NT2/D1 (cell line): ENCODE measurements at places on chromosomes 2 and 18.

DNA sequence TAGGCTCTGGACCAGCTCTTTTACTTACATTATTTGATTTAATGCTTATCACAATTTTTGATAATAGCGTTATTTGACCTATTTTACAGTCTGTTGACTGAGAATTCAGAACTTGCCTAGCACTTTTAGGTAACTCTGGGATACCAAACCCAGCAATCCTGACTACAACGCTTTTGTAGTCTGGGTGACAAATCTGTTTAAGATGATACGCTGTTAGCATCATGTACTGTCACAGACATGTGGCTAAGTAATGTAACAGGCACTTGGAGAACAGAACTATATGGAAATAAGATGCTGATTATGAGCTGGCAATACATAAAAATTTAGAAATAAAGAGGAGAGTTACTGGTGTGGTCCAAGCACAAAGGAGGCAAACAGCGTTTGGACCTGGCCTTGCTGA, 130.6 kb downstream of the RBMS1 start:
- no peak for DNase-seq

DNA sequence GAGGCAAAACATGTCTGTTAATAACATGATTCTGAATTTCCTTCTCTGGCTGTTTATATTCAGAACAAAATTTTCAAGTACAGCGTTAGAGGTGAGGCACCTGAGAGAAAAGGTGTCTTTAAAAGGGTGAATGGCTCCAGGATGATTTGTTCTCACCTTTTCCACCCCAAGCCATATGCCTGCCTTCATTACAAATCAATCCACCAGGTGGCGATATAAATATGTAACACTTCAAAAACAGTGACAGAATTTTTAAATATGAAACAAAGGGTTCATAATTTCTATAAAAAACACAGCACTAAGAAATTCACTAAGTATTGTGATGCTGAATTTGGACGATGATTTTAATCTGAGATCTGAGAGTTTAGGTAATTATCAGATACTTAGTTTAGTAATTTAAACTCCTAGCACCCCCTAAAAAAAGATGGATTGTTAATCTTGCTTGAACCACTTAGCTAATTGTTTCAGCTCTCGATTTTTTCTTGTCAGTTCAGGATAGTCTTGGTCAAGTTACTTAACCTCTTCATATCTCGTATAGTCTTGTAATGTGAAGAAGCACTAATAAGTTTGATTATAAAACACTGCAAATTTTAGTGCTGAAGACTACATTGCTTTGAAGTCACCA, 528.8 kb downstream of the CPS1 start:
- no peak for DNase-seq

- no peak for DNase-seq
Measured at GRCh38 chr2:26838121-26838906, 9.6 kb upstream of the DPYSL5 start.

- no peak for DNase-seq
Measured at GRCh38 chr2:102927854-102928267, 166.0 kb downstream of the TMEM182 start.

DNA sequence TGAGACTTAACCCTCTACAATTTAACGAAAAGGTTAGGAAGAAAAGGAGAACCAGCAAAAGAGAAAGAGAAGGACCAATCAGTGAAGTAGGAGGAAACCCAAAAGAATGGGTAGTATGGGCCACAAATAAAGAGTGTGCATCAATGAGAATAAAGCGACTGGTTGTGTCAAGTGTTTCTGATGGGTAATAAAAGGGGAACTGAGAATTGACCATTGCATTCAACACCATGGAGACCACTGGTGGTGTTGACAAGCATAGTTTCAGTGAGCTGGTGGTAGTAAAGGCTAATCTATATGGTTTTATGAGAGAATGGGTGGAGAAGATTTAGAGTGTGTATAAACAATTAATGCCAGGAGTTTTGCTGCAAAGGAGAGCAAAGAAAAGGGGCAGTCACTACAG, 75.4 kb downstream of the CSRNP3 start:
- DNase-seq: no peak

DNA sequence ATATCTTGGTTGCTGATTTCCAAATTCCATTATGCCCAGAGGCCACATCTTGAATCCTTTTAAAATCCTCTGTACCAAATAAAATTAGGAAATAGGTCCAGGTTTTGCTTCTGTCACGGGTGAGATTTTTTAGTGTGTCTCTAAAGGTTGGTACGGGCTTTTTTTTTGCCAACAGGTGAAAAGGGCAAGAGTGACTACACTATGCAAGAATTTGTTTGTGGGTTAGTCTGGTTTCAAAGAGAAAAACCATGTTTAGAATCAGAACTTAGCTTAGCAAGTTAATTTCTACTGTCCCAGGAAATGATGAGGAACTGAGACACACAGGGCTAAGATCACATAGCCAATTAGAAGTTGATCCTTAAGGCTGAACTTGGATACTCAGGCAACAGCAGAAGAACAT, 41.7 kb downstream of the POLR1A start:
- DNase-seq: no peak
